ENCODE measurements at places on chromosomes 6 and 20. TPM values are rescaled to one million over a fixed set of nuclear protein-coding genes. Genes with fewer than 3 reads are reported as not detected.

Gene BIRC7
- not detected for total RNA-seq

Gene THBD
- 10.4 TPM for total RNA-seq

Gene SGK2
- total RNA-seq: not detected

Gene BMP7
- not detected for total RNA-seq

Gene SLCO4A1
- total RNA-seq: 0.26 TPM

Gene TRIM10
- total RNA-seq: not detected

Gene TP53TG5
- not detected for total RNA-seq

Gene MOG
- not detected for total RNA-seq

Gene TRIM40
- total RNA-seq: not detected

Gene MUC21
- total RNA-seq: not detected

Gene XKR7
- total RNA-seq: not detected

Gene LAMA2
- 154 TPM for total RNA-seq

Gene PIGU
- total RNA-seq: 10.0 TPM

Gene ZNF311
- total RNA-seq: 1.8 TPM

Gene C2
- 9.6 TPM for total RNA-seq

Gene SALL4
- total RNA-seq: 0.09 TPM

Gene ASIP
- not detected for total RNA-seq

Gene LSM2
- total RNA-seq: 40.0 TPM

Gene BMP5
- total RNA-seq: not detected

Gene TRDN
- not detected for total RNA-seq

Gene BTNL2
- not detected for total RNA-seq

Gene PHACTR3
- not detected for total RNA-seq

Gene TRIM38
- 14.0 TPM for total RNA-seq

Gene SLC17A2
- 1.7 TPM for total RNA-seq

Gene LY86
- not detected for total RNA-seq

Gene KHDRBS2
- not detected for total RNA-seq

Gene SAMD5
- total RNA-seq: 1.3 TPM

Gene C6orf163
- 0.09 TPM for total RNA-seq

Gene STMND1
- not detected for total RNA-seq

Gene RIPOR3
- total RNA-seq: 11.0 TPM

Gene CCN6
- not detected for total RNA-seq

Gene OR2J3
- not detected for total RNA-seq

Gene MEI4
- total RNA-seq: not detected

Gene CTCFL
- total RNA-seq: 0.23 TPM

Gene MAK
- not detected for total RNA-seq

Gene INSM1
- not detected for total RNA-seq

Gene DAAM2
- 11.2 TPM for total RNA-seq

Gene ZNF341
- total RNA-seq: 1.2 TPM

Data from pericardium fibroblast (primary cell).